GM12891 (cell line): ENCODE measurements at places on chromosomes 2 and 18.

- no peak for DNase-seq
Observed at GRCh38 chr18:44592639-44593038, 88.0 kb upstream of the SETBP1 start.

GRCh38 chr2:117064021-117064420 lies 750.5 kb upstream of the DDX18 start:
- DNase-seq = no peak

GRCh38 chr2:233473386-233473791 lies 93.2 kb downstream of the USP40 start:
- DNase-seq = no peak

- DNase-seq = no peak
Observed at GRCh38 chr2:134413430-134413829, 159.6 kb downstream of the MGAT5 start.

DNA sequence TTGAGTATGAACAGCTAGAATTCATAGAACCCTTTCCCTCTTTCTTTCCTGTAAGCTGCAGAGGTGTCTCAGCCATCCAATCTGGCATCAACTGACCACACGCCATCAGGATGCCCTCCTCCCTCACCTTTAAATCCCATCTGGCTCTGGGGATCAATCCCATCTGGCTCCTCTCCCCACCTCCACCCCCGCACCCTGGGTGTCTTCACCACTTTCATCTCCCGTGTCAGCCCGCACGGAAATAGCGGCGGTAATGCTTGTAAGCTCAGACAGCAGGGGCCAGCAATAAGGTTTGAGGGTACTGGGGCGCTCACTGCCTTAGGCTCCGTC lies 508 bp upstream of the TUBA4B start:
- no peak for DNase-seq

DNA sequence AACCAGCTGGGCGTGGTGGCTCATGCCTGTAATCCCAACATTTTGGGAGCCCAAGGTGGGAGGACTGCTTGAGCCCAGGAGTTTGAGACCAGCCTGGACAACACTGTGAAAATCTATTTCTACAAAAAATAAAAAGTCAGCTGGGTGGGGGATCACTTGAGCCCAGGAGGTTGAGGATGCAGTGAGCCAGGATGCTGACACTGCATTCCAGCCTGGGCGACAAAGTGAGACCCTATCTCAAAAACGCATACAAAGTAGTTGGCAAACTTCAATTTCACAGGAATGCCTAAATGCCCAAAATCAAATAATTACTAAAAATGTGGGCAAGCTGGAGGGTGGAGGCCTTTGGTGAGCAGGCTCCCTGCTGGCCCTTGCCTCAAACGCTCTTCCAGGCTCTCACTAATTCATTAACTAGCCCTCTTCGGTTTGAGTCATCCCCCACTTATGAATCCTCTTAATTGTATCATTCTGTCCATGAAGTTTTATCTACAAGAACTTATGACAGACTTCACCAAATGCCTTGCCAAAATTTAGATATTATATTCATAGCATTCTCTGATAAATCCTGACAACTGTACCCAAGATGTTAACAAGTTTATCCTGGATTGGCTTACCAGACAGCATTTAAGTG lies 68.7 kb upstream of the ZFP36L2 start:
- no peak for DNase-seq

DNA sequence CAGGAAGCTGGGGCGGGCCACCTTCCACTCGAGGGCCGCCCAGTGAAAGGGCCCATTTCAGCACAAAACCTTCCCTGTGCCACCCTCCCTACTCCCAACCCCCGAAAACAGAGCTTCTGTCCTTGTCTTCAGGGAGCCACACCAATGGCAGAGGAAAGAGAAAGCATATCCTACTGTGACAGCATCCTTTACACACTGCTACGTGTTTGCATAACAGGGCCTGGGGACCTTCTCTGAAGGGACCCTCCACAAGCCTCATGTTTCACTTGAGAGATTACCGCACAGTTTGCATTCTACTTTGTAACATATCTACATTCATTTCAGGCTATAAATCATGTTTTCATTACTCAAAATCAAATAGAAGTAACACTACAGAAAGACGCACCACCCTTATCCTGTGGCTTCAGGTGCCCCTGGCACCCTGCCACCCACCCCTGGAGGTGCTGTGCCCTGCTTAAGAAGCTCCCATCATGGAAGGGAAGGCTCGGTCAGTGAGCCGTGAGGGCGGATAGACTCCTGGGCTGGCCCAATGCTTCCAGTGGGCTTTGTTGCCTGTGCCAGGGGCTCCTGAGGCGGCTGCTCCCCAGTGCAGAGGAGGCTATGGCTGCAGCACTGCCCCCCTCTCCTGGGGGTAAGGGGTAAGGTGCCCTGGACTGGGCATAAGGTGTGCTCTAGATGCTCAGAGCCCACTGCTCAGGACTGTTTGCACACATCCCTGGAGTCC lies 52.0 kb downstream of the EIPR1 start:
- no peak for DNase-seq

- no peak for DNase-seq
Observed at GRCh38 chr2:18623782-18624181, 34.4 kb upstream of the NT5C1B start.

- DNase-seq = no peak
Observed at GRCh38 chr2:75807992-75808391, 97.3 kb upstream of the GCFC2 start.

GRCh38 chr2:234293973-234294372 lies 202.9 kb downstream of the ARL4C start:
- DNase-seq = no peak

GRCh38 chr2:14773696-14774095 lies 141.2 kb downstream of the LRATD1 start:
- no peak for DNase-seq

GRCh38 chr18:35618696-35619095 lies 37.2 kb downstream of the GALNT1 start:
- no peak for DNase-seq

- DNase-seq = no peak
Observed at GRCh38 chr2:119083416-119083815, 75.1 kb downstream of the C1QL2 start.

DNA sequence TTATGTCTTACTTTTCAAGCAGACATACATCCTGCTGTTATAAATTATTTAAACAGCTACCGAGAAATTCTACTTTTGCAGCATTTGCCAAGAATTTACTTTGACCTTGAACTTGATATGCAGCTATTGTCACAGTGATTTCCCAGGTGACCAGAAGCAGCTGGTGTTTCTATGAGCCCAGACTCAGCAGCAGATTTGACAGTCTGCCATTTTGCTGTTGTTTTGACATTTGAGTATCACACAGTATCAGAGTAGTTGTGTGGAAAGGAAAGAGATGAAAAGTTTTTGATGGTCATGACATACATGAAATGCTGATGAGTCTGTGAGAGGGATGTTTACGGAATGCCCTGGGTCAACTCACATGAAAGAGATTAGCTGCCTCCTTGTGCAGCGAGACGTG lies 6.6 kb upstream of the CCDC195 start:
- no peak for DNase-seq

DNA sequence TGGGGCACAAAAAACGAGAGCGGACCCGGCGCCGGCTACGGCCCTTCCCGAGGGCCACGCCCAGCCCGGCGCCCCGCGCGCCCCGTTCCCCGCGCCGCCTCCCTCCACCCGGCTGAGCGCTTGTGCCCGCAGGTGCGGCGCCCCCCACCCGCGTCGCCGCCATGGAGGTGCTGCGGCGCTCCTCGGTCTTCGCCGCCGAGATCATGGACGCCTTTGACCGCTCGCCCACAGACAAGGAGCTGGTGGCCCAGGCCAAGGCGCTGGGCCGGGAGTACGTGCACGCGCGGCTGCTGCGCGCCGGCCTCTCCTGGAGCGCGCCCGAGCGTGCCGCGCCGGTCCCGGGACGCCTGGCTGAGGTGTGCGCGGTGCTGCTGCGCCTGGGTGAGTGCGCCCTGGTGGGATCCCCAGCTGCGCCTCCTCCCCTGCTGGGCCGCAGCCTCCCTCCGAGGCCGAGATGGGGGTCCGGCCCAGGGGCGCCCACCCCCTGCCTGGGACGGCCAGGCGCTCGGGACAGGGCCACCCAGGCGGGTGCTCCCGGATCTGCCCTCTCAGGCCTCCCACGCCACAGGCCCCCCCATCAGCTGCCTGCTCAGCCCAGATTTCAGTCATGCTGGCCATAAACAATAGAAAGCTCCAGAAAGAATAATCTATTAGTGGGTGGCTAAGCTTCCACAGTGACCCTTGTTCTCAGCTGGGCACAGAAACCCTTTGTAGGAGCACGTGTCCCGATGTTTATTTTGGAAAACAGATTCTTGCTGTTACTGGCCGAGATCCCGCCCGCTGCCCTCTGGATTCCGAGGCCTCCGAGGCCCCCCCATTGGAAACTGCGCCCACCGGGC lies 997 bp downstream of the BOK start:
- no peak for DNase-seq

DNA sequence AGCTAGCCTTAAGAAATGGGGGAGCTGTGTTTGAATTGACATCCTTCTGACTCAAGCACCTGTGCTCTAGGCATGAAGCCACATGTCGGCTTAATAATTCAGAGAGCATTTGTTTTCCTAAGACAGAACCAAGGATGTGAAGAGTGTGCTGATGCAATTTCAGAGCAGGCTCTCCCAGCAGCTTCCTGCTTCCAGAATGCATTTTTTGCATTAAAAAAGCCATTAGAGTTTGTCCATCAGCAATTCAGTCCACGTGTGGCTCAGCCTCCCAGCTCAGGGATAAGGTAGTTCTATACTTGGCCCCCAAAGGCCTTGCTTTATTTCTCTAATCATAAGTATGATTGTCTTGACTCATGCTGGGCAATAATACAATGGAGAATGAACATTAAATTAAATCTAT lies 37.7 kb downstream of the DOCK10 start:
- no peak for DNase-seq

DNA sequence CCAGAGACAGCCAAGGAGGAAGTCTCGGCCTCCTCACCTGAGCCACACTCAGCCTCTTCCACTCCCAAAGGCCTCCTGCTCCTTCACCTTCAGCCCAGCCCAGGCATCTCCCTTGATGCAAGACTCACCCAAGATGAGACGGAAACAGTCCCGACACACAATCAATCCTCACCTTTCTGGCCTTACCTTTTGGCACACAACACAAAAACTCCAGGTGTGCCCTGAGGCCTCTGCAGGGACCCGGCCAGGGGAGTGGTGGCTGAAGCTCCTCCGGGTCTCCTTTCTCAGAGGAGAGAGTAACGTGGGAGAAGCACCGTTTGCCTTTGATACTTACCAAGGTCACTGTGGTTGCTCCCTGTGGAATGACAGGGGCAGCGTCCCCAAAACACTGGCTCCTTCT lies 23.8 kb upstream of the EFHD1 start:
- no peak for DNase-seq

- no peak for DNase-seq
Observed at GRCh38 chr2:28273751-28274150, 118.9 kb upstream of the FOSL2 start.

DNA sequence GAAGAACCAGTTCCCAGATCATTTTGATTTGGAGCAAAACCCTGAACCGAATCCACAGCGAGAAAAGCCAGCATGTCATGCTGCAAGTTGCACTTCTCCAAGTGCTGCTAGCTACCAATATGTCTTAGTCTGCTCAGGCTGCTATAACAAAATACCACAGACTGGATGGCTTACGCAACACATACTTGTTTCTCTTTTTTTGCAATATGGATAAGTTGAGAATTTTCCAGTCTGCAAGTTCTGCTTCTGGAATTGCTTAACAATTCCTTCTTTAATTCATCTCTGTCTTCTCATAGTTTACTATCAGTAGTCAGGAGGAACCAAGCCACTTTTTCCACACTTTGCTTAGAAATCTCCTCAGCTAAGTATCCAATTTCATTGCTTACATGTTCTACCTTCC lies 105.9 kb upstream of the RBBP8 start:
- DNase-seq = no peak

GRCh38 chr2:199057936-199058335 lies 399.8 kb downstream of the SATB2 start:
- DNase-seq = no peak

DNA sequence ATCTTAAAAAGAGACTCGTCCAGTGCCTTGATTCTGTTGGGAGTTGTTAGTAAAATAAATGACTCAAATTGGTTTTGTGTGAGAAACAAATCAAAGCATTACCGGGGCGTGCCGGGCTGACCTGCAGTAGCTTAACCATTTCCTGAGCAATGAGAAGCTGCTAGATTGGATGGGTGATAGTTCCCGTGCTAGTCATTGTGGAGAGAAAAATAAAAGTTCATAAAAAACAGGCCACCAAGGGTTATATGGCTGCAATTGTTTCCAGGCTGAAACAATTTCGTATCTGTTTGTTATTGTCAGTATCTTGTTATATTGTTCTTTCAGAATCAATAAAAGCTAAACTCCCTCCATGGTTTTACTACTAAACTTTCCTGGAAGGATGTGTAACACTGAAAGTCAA lies 314.4 kb downstream of the MTX2 start:
- no peak for DNase-seq

- DNase-seq = no peak
Observed at GRCh38 chr2:27993402-27993787, 102.9 kb downstream of the BABAM2 start.

- no peak for DNase-seq
Observed at GRCh38 chr2:28649481-28650265, 102.0 kb upstream of the PPP1CB start.

DNA sequence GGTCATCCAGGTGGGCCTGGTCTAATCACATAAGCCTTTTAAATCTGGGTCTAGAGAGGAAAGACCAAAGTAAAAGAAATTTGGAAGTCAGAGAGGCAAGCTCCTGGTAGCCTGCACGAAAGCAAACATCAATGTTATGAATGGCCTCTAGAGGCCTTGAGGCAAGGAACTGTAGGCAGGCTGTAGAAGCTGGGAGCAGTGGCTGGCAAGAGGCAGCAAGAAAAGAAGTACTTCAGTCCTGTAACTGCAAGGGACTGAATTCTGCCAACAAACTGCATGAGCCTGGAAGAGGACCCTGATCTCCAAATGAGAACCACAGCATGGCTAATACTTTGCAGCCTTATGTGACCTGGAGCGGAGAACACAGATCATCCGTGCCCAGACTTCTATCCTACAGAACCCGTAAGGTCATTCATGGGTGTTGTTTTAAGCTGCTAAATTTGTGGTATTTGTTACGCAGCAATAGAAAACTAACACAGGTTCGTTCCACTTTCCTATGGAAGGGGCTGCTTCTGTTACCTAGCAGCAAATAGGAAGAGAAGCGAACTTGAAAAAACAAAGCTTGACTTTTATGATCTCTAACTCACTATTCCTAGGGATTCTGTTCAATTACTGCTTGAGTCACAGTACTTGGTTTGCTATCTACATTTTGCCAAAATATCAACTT lies 1.2 kb downstream of the IMMT start:
- no peak for DNase-seq

GRCh38 chr2:85907671-85908157 lies 18.9 kb upstream of the ST3GAL5 start:
- DNase-seq = no peak
